ENCODE measurements at places on chromosomes 16 and 17.

GRCh38 chr16:71746442-71747046 lies 22.0 kb upstream of the PHLPP2 start:
- DNase-seq = no peak

GRCh38 chr16:64089697-64090096 lies 1032.2 kb downstream of the CDH11 start:
- DNase-seq = no peak

GRCh38 chr16:84667600-84668309 lies 19.4 kb downstream of the KLHL36 start:
- no peak for DNase-seq

GRCh38 chr16:59144841-59145240 lies 410.7 kb upstream of the GOT2 start:
- DNase-seq = no peak

DNA sequence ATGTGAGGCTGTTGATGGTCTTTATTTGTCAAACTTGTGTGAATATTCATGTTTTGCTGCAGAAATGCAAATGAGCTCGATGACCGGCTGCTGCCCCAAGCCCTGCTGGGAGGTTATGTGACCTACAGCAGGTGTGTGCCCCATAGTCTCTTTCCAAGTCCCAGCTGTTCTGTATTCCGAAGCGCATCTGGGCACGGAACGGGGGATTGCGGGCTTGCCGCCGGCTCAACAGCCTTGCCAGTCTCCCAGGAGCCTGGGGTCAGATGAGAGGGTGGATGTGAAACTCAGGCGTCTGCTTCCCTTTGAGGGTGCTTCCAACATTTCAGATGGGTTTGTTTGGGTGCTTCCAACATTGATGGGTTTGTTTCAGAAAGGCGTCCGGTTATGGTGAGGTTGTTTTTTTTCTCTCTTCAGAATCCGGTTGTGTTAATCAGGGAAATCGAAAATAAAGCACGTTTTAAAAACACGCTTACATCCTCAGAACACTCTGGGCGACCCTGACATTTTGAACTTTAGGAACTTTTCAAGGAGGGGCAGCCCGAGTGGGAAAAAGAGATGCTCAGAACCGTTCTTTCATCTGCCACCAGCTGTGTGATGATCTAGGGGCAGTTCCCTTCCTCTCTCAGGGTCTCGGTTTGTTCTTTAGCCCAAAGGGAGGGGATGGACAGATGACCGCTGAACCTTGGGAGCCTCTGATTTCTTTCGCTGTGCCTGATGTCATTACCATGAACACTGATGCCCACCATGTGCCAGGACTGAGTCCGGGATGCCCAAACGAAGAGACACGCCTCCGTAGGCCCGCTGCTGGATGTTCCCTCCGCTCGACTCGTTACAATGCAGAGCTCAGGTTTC lies 47.8 kb upstream of the AMZ2 start:
- no peak for DNase-seq

- peak; percentile 20 for DNase-seq
These were observed 178.3 kb downstream of the PRKCB start for GRCh38 chr16:24013864-24014645.

- no peak for DNase-seq
These were observed at the start of gene HAS3 for GRCh38 chr16:69105501-69106361. Gene HAS3, plus strand, starts transcription at chr16:69105653. Its CDS starts 3,743 bp downstream, at chr16:69109396.

GRCh38 chr17:14454746-14455145 lies 153.9 kb downstream of the HS3ST3B1 start:
- no peak for DNase-seq

GRCh38 chr17:80825471-80826345 lies 165.9 kb upstream of the CHMP6 start:
- no peak for DNase-seq

DNA sequence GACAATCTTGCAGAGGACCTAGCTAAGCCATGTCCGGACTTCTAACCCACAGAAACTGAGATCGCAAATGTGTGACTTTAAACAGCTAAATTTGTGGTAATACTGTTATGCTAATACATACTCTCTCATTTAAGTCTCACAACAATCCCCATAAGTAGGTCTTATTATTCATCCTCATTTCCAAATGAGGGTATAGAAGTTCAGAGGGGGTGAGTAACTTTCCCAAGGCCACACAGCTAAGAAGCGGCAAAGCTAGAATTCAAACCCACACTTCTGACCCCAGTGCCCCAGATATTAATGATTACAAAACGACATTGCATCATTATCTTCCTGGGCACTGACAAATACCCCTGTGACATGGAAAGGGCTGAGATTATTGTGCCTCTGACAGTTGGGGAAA lies 81.4 kb downstream of the CNGB1 start:
- DNase-seq = no peak

GRCh38 chr17:64161380-64162176 lies 31.6 kb upstream of the ERN1 start:
- DNase-seq = no peak

- no peak for DNase-seq
These were observed 22.6 kb upstream of the ANKFN1 start for GRCh38 chr17:56130631-56131030.

DNA sequence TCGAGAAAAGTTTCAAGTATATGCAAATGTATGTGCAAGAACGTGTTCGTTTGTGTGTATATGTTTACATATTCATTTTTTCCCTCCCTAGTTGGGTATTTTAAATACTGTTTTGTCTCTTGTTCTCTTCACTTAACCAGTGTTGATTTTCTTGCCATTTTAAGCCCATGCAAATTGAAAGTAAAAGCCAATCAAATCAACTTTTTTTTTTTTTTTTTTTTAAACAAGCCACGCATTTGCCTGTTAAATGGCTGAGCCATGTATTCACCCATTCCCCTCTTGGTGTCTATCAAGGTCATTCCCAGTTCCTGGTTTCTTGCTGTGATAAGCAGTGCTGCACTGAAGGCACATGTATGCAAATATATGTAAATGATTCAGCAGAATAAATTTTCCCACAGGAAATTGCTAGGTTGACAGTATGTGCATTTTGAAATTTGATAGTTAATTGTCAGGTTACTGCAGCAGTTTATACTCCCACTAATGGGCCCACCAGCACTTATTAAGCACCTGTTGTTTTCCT lies 12.2 kb downstream of the ABCC1 start:
- no peak for DNase-seq

GRCh38 chr16:21646091-21646490 lies 6.3 kb downstream of the IGSF6 start:
- no peak for DNase-seq

DNA sequence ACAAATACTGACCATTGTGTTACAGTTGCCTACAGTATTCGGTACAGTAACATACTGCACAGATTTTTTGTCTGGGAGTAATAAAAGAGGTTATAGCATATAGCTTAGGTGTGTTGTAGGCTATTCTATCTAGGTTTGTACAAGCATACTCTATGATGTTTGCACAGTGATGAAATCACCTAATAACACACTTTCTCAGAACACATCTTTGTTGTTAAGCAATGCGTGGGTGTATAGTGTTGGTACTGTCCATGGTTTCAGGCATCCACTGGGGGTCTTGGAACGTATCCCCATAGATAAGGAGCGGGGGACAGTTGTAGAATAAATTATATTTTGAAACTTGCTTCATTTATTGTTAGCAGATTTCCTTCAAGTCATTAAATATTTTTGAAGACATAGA lies 293.3 kb upstream of the TBX2 start:
- DNase-seq = no peak

- DNase-seq = peak; percentile 57
These were observed 23.2 kb upstream of the NTN1 start for GRCh38 chr17:8997994-8998628.

DNA sequence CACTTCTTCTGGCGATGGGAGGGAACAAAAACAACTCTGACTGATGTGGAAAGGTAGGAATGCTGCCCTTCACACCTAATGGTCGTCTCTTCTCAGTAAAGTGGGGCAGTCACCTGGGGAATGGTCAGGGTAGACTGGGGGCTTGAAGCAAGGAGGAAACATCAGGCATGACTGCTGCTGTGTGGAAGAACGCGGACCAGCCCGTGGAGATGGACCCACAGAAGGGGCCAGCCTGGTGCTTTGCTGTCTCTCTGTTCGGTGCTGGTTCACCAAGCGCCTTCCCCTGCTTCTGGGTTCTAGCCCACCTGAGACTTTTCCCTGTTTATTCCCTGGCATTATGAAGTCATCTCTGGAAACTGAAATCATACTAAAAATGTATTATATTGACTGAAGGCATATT lies 96.2 kb upstream of the DNAH17 start:
- no peak for DNase-seq

DNA sequence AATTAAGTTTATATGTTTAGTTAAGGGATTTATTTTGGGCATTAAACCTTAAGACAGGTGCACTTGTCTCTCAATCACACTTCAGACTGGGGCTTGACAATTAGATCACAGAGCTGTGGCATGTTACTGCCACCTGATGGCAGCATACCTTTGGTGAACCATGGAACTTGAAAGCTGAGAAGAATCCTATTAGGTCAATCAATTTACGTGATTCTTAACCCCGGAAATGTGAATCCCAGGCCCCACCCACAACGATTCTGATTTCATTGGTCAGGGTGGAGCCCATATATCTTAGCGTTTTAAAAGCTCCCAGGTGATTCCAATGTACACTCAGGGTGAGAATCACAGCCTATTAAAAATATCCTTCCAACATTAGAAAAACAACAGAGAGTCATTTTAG lies 91.0 kb downstream of the GSG1L start:
- DNase-seq = peak; percentile 7

GRCh38 chr16:73383195-73383987 lies 335.5 kb upstream of the ZFHX3 start:
- DNase-seq = no peak

GRCh38 chr16:72501739-72502593 lies 330.0 kb upstream of the PMFBP1 start:
- no peak for DNase-seq

GRCh38 chr16:14958970-14959369 lies 15.9 kb upstream of the PDXDC1 start:
- no peak for DNase-seq

GRCh38 chr16:4678596-4678995 lies 14.8 kb upstream of the NUDT16L1 start:
- no peak for DNase-seq

GRCh38 chr17:61943117-61943516 lies 15.3 kb upstream of the INTS2 start:
- DNase-seq = no peak

- no peak for DNase-seq
These were observed 8.1 kb downstream of the COX6A2 start for GRCh38 chr16:31420037-31420436.

DNA sequence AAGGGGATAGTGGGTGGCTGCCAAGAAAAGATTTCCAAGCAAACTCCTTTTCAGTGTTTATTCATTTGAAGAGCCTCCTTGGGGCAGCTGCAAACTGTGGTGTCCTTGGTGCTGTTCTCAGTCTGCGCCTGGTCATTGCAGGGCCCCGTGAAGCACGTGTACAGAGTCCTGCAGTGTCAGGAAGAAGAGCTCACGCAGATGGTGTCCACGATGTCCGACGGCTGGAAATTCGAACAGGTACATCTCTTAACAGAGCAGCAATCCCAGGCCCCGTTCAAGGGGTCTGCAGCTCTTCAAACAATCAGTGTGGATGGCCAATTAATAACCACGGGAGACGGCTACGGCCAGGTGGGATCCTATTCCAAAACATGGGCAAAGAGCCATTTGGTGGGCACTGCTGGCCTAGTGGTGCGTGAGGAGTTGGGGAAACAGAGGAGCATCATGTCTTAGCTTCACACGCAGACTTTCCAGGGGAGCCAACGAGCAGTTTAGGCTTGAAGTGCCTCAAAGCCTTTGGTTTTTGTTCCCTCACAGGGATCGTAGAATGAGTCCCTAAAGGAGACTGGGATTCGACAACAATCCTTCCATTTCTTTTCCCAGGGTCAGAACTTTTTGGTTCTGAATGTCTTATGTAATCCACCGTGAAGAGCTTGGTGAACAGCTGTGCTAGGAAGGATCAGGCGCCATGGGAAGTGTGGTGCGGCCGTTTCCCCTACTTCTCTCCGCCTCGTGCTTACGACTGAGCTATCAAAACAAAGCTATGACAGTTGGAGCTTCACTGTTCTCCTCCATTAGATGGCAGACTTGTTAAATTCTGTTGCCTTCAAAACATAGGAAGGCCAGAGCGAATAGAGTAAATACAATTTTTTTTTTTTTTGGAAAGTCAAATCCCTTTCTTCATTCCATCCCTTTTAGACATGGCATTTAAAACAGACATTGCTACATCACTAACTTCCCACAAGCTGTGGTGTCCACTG lies 12.6 kb downstream of the KCTD2 start:
- no peak for DNase-seq
